ENCODE measurements at places on chromosomes 3 and 15.

DNA sequence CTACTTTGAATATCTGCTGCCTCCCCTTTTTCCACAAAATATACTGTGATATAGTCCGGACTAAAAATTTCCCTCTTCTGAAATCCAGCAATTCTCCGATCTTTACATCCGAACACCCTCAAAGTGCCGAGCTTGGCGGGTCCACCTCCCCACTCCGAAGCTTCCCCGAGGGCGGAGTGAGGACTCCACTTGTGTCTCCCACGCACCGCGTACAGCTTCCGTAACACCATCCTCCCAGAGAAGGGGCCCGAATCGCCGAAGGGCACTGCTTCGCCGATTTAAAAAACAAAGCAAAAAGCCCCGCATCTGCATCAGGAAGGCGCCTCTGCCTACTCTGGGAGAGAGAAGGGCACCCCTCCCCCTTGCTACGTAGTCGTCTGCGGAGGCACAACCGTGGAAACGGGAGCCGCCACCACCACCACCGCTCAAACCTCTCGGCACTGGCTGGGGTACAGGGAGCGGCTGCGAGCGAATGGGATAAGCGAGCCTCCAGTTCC is 551 bp downstream of the NCBP2 start:
- no peak for DNase-seq

- DNase-seq: no peak
Observed at GRCh38 chr3:155556531-155556930, 188.3 kb downstream of the PLCH1 start.

DNA sequence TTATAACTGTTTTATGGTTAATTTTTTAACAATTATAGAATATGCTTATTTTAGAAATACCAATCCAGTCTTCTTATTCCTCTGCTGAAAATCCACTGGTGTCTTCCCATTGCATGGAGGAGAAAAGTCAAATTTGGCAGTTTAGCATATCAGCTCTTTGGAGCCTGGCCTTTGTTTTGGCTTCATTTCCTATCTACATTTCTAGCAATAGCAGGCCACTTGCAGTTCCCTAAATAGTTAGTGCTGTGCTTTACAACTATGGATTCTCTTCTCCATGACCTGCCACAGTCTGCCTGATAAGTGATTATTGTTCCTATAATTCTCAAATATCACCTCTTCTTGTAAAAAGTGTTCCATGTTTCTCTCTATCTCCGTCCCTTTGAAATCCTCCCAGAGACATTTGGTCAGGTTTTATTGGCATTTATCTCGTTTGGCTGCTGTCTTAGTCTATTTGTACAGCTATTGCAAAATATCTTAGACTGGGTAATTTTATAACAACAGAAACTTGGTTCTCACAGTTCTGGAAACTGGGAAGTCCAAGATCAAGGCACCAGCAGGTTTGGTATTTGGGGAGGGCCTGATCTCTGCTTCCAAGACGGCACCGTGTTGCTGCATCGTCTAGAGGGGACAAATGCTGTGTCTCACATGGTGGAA is 8.2 kb upstream of the SEC22A start:
- DNase-seq: no peak

GRCh38 chr15:27176785-27177406 is 205.9 kb downstream of the GABRG3 start:
- DNase-seq: no peak

DNA sequence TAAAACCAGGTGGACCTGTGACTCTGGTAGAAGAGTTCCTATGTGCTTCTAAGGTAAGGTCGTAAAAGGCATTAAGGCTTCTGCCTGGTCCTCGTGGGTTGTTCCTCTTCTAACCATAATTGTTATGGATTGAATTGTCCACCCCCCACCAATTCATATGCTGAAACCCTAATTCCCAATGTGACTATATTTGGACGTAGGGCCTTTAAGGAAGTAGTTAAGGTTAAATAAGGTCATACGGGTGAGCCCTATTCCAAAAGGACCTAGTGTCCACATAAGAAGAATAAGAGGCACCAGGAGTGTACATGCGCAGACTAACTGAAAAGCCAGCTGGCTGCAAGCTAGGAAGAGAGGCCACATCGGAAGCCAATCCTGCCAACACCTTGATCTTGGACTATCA is 1.9 kb downstream of the ADPGK start:
- no peak for DNase-seq

DNA sequence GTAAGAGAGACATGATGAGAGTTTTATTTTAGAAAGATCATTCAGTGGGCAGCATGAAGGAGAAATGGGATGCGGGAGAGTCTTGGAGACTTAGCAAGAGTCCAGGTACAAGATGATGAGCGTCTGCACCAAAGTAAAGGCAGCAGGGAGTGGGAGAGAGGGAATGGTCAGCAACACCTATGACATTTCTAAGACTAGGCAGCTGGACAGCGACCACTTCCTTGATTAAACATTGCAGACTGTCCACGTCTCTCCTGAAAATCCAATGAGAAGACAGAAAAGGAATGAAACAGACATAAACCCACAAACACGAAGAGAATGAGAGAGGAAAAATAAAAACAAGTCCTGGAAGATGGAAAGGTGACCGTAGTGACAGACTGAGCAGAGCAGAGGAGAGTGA is 46.7 kb upstream of the HEG1 start:
- no peak for DNase-seq

GRCh38 chr15:90603893-90604292 is 74.2 kb downstream of the CRTC3 start:
- no peak for DNase-seq

GRCh38 chr15:61653110-61653509 is 407.1 kb downstream of the VPS13C start:
- DNase-seq: no peak

DNA sequence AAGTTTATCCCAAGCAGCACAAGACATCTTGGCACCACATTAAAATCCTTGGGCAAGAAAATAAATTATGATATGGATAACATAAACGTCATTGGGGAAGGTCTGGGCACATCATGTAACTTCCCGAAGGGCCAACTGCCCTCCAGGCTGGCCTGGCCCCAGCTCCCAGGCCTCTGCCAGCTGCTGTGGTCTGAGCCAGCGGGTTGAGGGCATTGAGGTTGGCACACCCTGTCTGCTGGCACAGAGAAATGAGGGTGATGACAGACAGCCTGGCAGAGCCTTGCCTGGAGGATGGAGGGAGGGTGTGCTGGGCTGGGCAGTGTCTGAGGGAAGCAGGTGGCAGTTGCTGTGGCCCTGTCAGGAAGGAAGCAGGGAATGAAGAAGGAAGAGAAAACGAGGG is 3.3 kb upstream of the RBSN start:
- DNase-seq: peak; percentile 64

- peak; percentile 82 for DNase-seq
Observed at GRCh38 chr3:107981471-107982111, 109.2 kb downstream of the CD47 start.

- no peak for DNase-seq
Observed at GRCh38 chr3:151787626-151788025, 26.3 kb upstream of the AADAC start.

DNA sequence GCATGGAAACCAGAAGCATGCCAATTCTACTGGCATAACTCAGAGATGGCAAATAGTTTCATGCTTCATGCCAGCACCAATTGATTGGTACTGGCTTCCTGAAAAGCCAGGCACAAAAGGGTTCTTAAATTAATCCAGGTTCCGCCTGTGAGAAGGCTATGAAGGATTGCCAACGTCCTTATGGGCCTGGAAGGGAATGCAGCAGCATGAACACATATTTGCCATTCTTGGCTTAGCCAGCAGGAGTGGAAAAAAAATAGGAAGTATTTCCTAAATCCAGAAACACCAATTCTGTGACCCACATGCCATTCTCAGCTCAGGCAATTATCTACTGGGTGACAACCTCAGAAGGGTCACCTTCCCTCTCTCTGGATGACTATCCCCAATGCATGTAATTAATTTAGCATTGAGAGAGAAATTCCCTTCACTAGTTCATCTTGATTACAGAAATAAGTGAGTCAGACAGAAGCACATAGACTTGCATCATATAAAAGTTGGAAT is 36.0 kb downstream of the ADAMTS9 start:
- DNase-seq: no peak

- no peak for DNase-seq
Observed at GRCh38 chr15:85475317-85475701, 94.9 kb downstream of the AKAP13 start.

- DNase-seq: no peak
Observed at GRCh38 chr15:41987925-41988275, 15.5 kb upstream of the EHD4 start.

DNA sequence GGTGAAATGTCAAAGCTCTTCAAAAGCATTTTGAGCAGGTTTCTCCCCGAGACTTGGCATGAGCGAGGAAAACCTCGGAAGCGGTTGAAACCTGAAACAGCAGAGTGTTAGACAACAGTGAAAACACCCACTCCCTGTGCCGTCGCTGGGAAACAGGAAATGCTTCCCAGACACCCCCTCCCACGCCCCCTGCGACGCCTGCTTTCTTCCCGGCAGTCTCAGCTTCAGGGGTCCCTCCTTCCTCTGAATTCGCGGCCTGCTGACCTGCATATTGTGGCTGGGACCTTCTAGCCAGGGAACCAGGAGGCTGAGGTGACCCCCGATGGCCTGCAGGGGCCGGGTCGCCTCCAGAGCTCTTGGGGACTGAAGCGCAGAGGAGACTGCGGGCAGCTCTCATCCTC is 250.6 kb upstream of the LYSMD4 start:
- no peak for DNase-seq

DNA sequence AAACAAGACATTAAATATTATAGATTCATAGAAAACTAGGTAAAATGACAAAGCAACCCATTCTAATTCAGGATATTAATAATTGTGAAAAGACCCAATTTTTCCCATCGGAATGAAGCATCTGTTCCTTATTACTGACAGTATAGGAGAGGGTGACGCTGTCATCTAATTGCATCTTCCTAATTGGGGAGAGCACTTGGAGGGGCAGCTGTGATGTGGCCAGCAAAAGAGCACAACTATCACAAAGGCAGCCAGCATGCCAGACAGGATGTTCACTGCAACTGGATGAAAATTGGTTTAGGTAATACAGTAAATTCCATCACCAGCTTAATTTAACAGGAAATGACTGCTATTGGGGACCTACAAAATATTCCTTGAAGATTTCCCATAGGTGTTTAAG is 21.9 kb upstream of the MINAR1 start:
- DNase-seq: no peak

GRCh38 chr15:69704700-69705099 is 252.1 kb downstream of the RPLP1 start:
- no peak for DNase-seq

DNA sequence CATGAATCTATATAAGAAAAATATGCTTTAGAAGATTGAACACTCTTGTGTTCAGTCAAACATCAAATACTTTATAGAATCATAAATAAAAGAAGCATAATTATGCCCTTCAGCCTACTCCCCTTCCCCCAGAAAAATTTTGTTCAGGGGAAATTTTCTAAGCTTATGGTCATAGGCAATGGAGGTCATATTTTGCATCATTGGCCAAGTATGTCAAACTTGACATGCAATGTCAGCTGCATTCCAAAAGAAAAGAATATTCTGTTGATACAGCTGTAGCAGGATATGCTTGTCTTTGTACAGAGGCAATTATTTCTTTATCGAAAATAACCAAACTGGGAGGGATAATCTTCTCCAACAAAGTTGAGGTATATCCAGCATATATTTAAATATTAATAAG is 328.2 kb downstream of the ZIC1 start:
- DNase-seq: no peak

- no peak for DNase-seq
Observed at GRCh38 chr3:125032683-125033082, 23.1 kb downstream of the HEG1 start.

GRCh38 chr3:98733053-98733811 is 29.9 kb upstream of the ST3GAL6 start:
- DNase-seq: no peak

GRCh38 chr3:112847692-112848091 is 1.0 kb upstream of the CD200R1L start:
- DNase-seq: no peak
